Endothelial cell of umbilical vein (primary cell): ENCODE measurements at places on chromosomes 5 and 9. TPM values are rescaled to one million over a fixed set of nuclear protein-coding genes. Genes with fewer than 3 reads are reported as not detected.

OLFM1 gene
- total RNA-seq = 0.42 and 0.95 TPM in 2 replicates

PROB1 gene
- 1.9 and 2.4 TPM in 2 replicates for total RNA-seq

SPATA31E1 gene
- not detected in 2 replicates for total RNA-seq

SARDH gene
- 0.30 and 0.44 TPM in 2 replicates for total RNA-seq

C8G gene
- 1.4 and 1.9 TPM in 2 replicates for total RNA-seq

FST gene
- total RNA-seq = 13.4 and 46.0 TPM in 2 replicates

SH3RF2 gene
- total RNA-seq = 0.84 and 0.90 TPM in 2 replicates

KIF12 gene
- 0.51 and 0.97 TPM in 2 replicates for total RNA-seq

ISL1 gene
- total RNA-seq = 0.53 and 1.1 TPM in 2 replicates

HNRNPH1 gene
- 969 and 993 TPM in 2 replicates for total RNA-seq

PDZD2 gene
- 3.4 and 6.9 TPM in 2 replicates for total RNA-seq

ANKDD1B gene
- total RNA-seq = 0.65 and 0.71 TPM in 2 replicates

SNCB gene
- total RNA-seq = not detected in 2 replicates

PDCD1LG2 gene
- total RNA-seq = 9.5 and 9.7 TPM in 2 replicates

AQP3 gene
- total RNA-seq = 0.39 and 0.93 TPM in 2 replicates

HEMGN gene
- not detected in 2 replicates for total RNA-seq

SLC25A48 gene
- total RNA-seq = not detected in 2 replicates

FAM153A gene
- not detected in 2 replicates for total RNA-seq

MCTP1 gene
- total RNA-seq = 203 and 307 TPM in 2 replicates

RHOBTB3 gene
- 37.6 and 44.1 TPM in 2 replicates for total RNA-seq

PLCXD3 gene
- total RNA-seq = not detected in 2 replicates

GPR150 gene
- 0.31 and 0.35 TPM in 2 replicates for total RNA-seq

TMOD1 gene
- 0.74 and 1.4 TPM in 2 replicates for total RNA-seq

IFNA21 gene
- not detected in 2 replicates for total RNA-seq

MCCC2 gene
- 27.8 and 28.6 TPM in 2 replicates for total RNA-seq

GRAMD2B gene
- 4.6 and 5.5 TPM in 2 replicates for total RNA-seq

DNAH5 gene
- total RNA-seq = 0.35 and 1.7 TPM in 2 replicates

CBY3 gene
- total RNA-seq = not detected in 2 replicates

SLC22A4 gene
- total RNA-seq = 4.9 and 5.4 TPM in 2 replicates

ITGA2 gene
- 53.2 and 62.3 TPM in 2 replicates for total RNA-seq

ADAMTS12 gene
- total RNA-seq = 0.88 TPM in 1 of 2 replicates, not detected in the other

PCDHGB1 gene
- total RNA-seq = 0.58 and 0.62 TPM in 2 replicates

TRPM6 gene
- total RNA-seq = 0.12 and 0.22 TPM in 2 replicates

TAF1L gene
- total RNA-seq = not detected in 2 replicates

IL17B gene
- total RNA-seq = not detected in 2 replicates

POU5F2 gene
- 1.2 TPM in 2 replicates for total RNA-seq

MELK gene
- total RNA-seq = 47.8 and 52.1 TPM in 2 replicates

OR2V2 gene
- total RNA-seq = not detected in 2 replicates

LRRC26 gene
- not detected in 2 replicates for total RNA-seq

ADAMTS6 gene
- 43.4 and 57.4 TPM in 2 replicates for total RNA-seq

F2RL2 gene
- 10.2 and 19.8 TPM in 2 replicates for total RNA-seq

PRELID2 gene
- total RNA-seq = 14.9 and 16.4 TPM in 2 replicates

SPOUT1 gene
- total RNA-seq = 51.6 and 59.3 TPM in 2 replicates
